ENCODE measurements at places on chromosomes 2 and 18.
A peak's percentile ranks its signal among the peaks of the same experiment; 100 is the strongest.

- no peak for DNase-seq
These were observed 278.4 kb upstream of the SPRED2 start for GRCh38 chr2:65710779-65711295.

DNA sequence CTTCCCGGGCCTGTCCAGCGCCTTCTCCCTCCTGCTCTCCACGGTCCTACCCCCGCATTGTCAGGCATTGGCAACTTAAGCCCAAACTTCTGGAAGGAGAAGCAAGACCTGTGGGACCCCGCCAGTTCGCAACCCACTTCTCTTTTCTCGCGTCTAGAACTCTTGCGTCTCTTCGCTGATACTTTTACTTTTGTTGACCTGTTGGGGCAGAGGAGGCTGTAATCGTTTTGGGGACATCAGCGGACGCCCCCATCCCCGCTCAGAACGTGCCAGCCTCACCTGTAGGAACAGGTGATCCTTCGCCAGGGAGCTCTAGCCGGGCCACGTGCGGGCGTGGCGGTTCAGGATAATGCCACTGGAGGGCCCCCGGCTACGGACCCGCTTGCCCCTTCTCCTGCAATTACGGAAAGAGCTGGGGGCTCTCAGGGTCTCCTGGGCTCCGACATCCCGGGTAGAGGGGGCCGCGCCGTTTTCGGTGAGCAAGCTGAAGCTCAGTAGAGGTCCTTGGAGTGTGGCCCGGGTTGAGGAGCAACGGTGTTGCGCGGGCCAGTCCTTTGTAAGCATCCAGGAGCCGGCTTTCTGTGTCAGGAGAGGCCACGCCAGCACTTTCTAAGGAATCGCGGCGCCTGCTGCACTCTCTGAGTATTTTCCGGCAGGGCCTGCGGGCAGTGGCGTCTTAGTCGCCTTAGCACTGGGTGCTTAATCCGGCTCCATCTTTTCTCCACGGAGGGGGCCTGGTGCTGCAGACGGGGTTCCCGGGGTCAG lies 1.6 kb downstream of the MTCL1 start:
- DNase-seq, result no peak

- DNase-seq, result no peak
These were observed 155.4 kb downstream of the THSD7B start for GRCh38 chr2:136920652-136921333.

GRCh38 chr2:159110784-159111183 lies 142.3 kb downstream of the TANC1 start:
- no peak for DNase-seq

GRCh38 chr18:61957801-61958516 lies 65.2 kb upstream of the RNF152 start:
- DNase-seq, result no peak

- DNase-seq, result no peak
These were observed 207.4 kb downstream of the TMEM247 start for GRCh38 chr2:46686811-46687210.

GRCh38 chr2:121182520-121182919 lies 102.5 kb downstream of the TFCP2L1 start:
- no peak for DNase-seq

- DNase-seq, result no peak
These were observed 684 bp upstream of the ZCCHC2 start for GRCh38 chr18:62522178-62522503.

- no peak for DNase-seq
These were observed 161.7 kb downstream of the FHOD3 start for GRCh38 chr18:36459203-36459602.

- no peak for DNase-seq
These were observed 82.7 kb upstream of the SLC39A10 start for GRCh38 chr2:195574312-195574711.

GRCh38 chr2:138537170-138537915 lies 35.8 kb downstream of the SPOPL start:
- no peak for DNase-seq

DNA sequence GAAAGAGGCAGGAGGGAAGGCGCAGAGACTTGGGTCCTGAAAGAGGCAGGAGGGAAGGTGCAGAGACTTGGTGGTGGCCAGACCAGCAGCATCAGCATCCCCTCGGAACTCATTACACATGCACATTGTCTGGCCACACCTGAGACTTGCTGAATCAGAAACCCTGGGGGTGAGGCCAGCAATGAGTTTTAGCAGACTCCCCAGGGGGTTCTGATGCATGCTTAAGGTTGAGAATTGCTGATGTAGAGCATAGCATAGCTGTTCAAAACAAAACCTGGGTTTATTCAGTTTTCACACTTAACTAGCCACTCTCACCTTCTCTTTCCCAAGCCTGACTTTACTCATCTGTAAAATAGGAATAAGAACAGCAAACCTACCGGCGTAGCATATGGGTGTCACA lies 122.9 kb downstream of the MRO start:
- DNase-seq, result no peak

DNA sequence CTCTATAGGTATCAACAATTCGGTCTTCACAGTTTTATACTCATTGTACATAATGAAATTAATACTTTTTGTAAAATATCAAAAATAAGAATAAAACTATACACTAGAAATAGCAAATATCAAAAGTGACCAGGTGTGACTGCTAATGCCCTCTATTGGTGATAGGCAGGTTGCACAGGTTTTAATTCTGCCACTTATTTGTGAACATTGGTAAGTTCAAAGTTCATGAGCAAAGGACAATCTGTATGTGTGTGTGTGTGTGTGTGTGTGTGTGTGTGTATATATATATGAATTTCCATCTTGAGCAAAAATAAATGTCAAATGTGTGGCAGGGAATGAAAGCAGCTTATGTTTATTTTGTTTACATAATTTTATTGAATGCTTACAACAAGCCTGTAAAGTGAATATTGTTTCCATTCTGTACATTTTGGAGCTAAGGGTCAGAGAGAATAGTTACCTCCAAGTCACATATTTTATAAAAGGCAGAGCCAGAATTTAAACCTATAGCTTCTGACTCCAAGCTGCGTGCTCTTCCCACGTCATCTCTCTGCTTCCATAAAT lies 537.4 kb downstream of the CPS1 start:
- no peak for DNase-seq

- DNase-seq, result peak; percentile 23
These were observed 35.2 kb upstream of the NAPG start for GRCh38 chr18:10490401-10491165.

DNA sequence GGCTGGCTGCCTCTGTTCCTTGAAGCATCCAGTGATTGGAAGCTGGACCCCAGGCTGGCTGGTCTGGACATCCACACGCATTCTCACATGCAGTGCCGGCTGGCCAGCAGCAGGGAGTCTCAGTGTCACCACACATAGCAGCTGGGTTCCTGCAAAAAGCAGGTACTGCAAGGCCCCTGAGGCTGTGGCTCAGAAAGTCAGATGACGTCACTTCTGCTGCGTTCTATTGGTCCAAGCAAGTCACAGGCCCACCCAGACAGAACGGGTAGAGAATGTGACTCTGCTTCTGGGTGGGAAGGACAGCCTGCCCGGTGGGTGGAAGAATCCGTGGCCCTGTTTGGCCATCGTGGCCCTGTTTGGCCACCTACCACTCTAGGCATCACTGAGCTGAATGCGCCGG lies 51.3 kb upstream of the SPP2 start:
- DNase-seq, result no peak

GRCh38 chr2:78541451-78542267 lies 483.8 kb upstream of the REG3G start:
- no peak for DNase-seq

DNA sequence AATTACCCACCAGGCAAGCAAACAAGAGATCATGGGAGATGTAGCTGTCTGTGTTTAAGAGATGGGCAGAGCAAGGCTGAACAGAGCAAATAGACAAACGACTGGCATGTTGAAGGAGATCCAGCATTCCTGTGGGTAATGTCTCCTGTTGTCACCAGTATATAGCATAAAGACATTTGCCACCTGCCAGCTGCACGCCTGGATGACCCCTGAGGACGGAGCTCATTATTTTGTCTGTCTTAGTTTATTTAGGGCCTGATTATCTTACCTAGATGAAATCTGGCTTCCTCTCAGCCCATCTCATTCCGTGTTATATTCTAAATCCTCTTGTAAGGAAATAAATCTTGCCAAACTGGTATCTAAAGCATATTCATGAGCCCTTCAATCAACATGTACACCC lies 510.3 kb upstream of the LINC00305 start:
- DNase-seq, result no peak

DNA sequence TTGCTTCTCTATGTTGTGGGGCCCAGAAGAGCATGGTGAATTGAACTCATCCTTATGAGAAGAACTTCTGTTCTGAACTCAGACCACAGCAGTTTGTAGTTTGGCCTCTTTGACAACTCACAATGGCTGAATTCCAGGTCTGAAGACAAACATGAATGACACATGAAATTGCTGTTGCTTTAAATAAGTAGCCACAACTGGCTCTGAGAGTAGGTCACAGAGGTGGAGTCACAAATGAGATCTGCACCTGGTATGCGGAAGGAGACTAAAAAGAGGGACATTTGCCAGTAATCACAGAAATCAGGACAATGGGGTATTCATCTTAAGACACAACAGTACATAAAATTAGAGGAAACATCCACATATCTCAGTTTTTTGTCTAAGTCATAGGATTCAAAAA lies 290.3 kb upstream of the MMADHC start:
- DNase-seq, result no peak

- no peak for DNase-seq
These were observed 118.3 kb upstream of the NDUFV2 start for GRCh38 chr18:8984131-8984721.

DNA sequence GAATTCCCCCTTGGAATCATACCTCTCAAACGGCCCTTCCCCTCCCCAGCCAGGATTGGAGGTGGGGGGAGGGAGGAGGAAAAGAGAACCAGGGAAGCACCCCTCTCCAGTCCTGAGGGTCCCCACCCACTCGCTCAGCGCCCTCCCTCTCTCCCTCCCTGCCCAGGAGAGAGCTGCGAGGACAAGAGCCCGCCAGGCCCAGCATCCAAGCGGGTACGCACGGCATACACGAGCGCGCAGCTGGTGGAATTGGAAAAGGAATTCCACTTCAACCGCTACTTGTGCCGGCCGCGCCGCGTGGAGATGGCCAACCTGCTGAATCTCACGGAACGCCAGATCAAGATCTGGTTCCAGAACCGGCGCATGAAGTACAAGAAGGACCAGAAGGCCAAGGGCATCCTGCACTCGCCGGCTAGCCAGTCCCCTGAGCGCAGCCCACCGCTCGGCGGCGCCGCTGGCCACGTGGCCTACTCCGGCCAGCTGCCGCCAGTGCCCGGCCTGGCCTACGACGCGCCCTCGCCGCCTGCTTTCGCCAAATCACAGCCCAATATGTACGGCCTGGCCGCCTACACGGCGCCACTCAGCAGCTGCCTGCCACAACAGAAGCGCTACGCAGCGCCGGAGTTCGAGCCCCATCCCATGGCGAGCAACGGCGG lies 14.4 kb downstream of the HOXD3 start:
- no peak for DNase-seq

DNA sequence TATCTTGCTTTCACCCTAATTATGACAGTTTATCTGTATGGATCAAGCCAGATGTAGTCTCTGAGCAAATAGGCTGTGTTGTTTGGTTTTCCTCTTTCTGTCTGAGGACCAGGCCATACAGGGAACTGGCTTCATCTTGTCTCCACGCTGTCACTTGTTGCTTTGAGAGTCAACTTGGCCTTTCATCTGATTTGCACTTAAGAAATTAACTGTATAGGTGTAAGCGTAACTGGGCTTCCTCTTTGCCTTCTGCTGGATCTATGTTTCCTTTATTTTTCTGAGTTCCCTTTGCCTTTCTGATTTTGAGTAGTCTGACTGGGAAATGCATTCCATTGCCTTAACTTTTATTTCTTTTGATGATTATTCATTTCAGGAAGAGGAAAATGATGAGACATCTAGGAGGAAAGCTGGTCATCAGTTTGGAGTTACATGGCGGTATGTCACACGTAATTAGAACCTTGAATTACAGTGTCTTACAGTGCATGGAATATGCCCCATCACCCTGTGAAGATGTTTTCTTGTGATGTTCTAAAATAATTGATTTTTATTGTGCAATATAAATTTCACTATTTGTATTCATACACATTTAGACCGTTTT lies 17.4 kb downstream of the PTCD3 start:
- DNase-seq, result no peak

DNA sequence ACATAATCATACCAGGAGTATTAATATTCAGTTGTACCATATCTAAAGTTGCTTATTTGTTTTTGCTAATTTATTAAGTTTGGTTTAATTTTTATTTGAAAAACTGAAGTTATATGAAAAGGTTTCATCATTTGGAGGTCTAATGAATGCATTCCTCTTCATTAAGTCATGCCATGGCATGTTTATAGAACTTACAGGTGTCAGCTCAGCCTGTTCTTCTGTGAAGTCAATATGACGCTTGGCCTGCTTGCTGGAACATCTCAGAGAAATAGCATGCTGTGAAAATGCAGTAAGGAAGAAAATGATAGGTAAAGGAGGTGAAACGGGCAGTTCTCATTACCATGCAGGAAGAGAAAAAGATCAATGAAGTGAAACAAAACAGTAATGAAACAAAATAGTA lies 58.2 kb downstream of the RAPH1 start:
- DNase-seq, result no peak

GRCh38 chr2:181367411-181367810 lies 89.8 kb upstream of the ITGA4 start:
- DNase-seq, result no peak

DNA sequence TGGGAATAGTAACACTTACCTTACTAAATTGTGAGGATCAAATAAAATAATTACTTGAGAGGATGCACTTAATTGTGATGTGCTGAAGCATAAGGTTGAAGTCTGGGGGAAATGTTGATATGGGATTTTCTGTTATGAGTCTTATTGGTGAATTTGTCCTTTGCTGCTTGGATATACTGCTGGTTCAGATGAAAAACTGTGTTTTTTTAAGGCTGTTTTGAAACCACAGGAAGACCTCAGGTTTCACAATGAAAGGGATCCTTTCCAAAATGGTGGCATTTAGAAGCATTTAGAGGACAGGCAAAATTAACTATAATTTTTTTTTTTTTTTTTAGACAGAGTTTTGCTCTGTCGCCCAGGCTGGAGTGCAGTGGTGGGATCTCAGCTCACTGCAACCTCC lies 34.9 kb downstream of the SPATS2L start:
- no peak for DNase-seq

DNA sequence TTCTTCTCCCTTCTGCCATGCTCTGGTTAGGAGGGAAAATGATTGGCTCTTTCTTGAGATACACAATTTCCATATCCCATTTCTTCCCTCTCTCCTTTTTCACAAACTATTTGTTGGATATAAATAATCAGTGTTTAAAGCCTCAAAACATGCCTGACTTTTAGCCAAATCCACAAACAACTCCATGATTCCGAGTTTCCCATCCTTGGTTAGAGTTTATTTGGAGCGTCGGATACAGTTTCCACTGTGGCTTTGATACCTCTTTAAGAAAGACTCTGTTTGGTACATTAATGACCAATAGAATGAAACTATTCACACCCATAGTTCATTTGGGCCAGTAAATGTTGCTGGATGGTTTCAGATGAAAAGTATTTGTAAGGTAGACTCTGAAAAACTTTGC lies 5.9 kb upstream of the FHL2 start:
- DNase-seq, result no peak

- DNase-seq, result no peak
These were observed 67.8 kb downstream of the TTC32 start for GRCh38 chr2:19833978-19834377.

- no peak for DNase-seq
These were observed 12.2 kb downstream of the PLB1 start for GRCh38 chr2:28507796-28508764.

GRCh38 chr2:147989809-147990403 lies 30.6 kb downstream of the ORC4 start:
- peak; percentile 16 for DNase-seq

Data from stimulated activated CD4-positive, alpha-beta T cell treated with anti-CD3 and anti-CD28 coated beads, Interleukin-2, amount 100 ng/mL, for 4 hours (primary cell).